ENCODE measurements at places on chromosomes 2 and 18.

GRCh38 chr2:58081000-58081399 is 34.4 kb downstream of the VRK2 start:
- no peak for DNase-seq

- DNase-seq: no peak
Measured at GRCh38 chr2:43212931-43213330, 13.5 kb downstream of the ZFP36L2 start.

GRCh38 chr2:239818086-239818485 is 207.1 kb downstream of the NDUFA10 start:
- no peak for DNase-seq

GRCh38 chr18:63477968-63478367 is 1.2 kb downstream of the SERPINB5 start:
- no peak for DNase-seq

- no peak for DNase-seq
Measured at GRCh38 chr2:8000870-8001269, 681.0 kb upstream of the ID2 start.

DNA sequence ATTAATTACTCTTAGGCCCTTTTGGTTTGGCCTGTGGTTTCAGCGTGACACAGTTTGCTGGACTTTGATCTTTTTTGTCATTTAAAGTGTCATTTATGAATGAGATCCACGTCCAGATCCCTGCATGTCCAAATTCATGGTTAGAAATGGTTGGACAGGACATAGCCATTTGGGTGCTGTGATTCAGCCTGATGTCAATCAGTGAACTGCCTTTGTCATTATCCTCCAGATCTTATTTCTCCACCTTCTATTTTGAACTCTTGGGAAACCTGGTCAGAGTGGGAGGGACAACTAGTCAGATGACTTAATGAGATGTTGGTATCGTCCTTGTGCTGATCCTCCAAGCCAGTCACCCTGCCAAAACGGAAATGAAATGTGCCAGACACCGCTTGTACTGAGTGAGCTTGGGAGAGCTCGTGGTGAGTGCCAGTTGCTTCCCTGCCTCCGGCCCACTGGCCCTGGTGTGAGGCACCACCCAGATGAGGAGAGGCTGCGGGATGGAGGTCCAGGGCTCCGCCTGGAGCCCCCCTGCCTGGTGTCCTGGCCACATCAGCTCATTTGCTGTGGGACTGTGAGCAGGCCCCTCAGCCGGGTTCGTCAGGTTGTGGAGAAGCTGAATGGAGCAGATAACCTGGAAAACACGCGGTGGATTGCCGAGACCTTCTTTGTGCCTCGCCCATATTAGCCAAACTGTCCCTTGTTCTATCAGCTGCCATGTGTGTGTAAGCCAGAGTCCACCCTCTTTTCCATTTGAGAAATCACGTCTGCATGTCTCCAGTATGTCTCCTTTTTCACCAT is 70.1 kb downstream of the DGKD start:
- DNase-seq: no peak

GRCh38 chr2:200211643-200212042 is 94.8 kb upstream of the SPATS2L start:
- no peak for DNase-seq

GRCh38 chr2:11520092-11520693 is 13.7 kb upstream of the GREB1 start:
- no peak for DNase-seq

DNA sequence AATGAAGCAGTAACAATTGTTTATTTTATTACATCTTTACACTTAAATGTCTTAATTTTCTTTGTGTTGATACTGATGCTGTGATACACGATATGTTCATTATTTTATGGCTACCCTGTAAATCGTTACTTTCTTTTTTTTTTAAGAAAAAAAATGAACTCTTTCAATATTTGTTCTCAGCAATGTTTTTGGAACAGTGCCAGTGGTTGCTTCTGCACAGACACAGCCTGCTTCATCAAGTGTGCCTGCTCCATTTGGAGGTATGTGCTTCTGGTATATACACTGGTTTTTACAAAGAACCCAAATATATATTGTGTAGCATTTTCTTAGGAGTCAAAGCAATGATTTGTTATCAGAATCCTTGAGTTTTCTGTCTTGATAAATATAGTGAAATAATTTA is 62.2 kb upstream of the SCYGR2 start:
- DNase-seq: no peak

- DNase-seq: no peak
Measured at GRCh38 chr18:50372743-50373142, 2.1 kb upstream of the SKA1 start.

DNA sequence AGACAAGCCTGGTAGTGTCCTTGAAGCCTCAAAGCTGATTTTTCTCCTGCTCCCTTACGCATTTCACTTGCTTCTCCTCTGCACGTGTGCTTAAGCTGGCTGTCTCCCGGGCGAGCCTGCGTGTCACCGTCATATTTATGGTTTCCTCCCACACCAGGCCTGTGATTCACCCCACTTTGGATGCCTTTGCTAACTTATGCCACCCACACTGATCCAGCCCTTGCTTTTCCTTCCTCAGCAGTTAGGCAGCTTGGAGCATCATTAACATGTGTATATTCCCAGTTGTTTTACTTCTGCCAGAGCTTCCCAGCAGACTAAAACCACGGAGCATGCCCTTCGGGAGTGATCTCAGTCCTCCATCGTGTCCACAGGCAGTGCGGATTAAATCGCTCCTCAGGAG is 2.2 kb downstream of the ST3GAL5 start:
- DNase-seq: no peak

DNA sequence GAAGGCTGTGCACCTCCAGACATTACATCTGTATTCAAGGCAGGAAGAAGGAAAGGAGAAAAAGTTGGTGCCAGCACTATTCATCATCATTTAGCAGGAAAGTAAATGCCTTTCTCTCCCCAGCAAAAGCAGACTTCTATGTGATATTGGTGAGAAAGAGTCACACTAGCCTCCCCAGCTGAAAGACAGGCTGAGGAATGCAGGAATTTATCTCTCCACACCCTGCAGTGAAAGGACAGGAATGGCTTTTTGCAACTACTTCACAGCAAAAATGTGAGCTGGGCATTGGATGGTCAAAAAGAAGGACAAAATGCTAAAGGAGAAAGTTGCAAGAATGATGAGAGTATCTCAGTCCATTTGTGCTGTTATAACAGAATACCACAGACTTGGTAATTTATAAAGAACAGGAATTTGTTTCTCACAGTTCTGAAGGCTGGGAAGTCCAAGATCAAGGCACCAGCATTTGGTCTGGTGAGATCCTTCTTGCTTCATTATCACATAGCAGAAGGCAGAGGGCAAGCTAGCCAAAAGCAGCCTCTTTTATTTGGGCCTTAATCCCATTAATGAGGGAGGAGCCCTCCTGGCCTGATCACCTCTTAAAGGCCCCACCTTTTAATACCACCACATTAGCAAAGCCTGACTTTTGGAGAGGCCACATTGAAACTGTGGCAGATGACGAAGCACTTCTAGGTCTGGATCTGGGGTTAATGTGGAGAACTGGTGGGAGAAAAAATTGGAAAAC is 388.1 kb upstream of the SLC14A2 start:
- DNase-seq: no peak

GRCh38 chr2:138930571-138930970 is 150.4 kb upstream of the NXPH2 start:
- no peak for DNase-seq

- peak; percentile 43 for DNase-seq
Measured at GRCh38 chr2:18178736-18179349, 300.4 kb downstream of the KCNS3 start.

GRCh38 chr2:6398421-6398820 is 467.3 kb downstream of the CMPK2 start:
- DNase-seq: no peak

- no peak for DNase-seq
Measured at GRCh38 chr2:37767959-37768925, 96.8 kb upstream of the CDC42EP3 start.

DNA sequence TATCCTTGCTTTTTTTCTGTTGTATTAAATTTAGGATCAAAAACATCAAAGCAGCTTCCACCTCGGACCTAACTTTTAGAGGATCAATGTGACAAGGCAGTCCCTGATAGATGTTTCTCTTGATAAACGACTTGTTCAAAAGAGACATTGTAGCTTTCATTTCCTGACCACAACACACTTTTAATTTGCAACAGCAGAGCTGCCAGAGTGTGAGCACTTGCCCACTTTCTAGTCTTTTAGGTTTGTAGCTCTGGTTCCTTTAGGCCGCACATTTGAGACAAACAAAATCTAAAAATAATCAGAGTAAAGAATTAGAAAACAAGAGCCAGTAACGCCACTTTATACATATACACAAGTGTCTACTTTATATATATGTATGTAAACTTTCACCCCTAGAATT is 3.1 kb downstream of the FIGN start:
- no peak for DNase-seq

DNA sequence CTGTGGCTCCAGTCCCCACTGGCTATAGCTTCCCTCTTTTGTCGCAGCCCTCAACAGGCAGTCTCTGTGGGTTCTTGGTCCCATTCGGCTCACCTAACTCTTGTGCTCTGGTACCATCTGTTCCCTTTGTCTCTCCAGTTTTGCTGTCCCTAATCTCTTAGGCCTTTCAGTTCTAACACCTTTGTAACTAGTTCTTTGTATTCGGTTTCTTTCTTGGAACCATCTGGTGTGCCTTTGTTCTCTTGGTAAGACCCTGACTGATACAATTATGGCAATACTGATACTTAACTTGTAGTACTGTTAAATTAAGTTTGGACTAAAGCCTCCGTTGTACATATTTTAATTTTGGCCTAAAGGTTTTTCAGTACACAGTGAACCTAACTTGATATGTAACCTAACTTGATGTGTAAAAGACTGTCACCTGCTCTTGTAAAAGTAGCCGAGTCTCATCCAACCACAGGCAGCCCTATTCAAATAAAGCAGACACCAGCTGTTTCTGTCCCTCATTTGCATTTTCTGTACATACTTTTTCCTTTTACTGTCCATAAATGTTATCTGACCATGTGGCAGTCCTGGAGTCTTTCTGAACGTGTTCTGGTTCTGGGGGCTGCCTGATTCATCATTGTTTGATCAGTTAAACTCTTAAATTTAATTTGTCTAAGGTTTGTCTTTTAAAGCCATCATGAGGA is 4.8 kb upstream of the MRPL44 start:
- DNase-seq: no peak

GRCh38 chr18:58886431-58886830 is 21.8 kb downstream of the ZNF532 start:
- no peak for DNase-seq

DNA sequence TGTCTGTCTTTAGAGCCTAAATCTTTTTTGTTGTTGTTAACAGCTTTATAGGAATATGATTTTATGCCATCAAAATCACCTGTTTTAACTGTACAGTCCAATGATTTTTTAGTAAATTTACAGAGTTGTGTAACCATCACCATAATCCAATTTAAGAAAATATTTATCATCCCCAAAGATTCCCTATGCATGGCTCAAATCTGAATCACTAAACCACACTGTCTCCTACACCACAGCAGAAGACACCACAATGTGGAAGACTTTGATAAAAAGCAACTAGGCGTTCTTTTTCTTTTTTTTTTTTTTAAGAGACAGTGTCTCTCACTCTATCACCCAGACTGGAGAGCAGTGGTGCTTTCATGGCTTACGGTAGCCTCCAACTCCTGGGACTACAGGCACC is 99.6 kb downstream of the TXNL1 start:
- DNase-seq: no peak

DNA sequence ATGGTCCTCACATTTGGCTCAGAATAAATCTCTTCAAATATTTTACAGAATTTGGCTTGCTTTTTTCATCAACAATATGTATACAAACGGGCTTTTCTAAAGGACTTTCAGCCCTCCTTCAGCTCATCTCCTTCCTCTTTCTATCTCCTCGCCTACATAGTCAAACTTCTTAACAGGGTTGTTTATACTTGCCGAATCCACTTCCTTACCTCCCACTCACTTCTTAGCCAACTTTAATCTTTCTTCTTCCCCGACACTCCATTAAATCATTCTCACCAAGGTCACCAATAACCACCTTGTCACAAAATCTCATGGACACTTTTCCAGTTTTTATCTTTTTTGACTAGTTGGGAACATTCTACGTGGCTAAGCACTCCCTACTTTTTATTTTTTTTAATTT is 325.2 kb downstream of the PLCL1 start:
- DNase-seq: no peak

- DNase-seq: peak; percentile 58
Measured at GRCh38 chr2:20350041-20350712, 467 bp downstream of the PUM2 start.

DNA sequence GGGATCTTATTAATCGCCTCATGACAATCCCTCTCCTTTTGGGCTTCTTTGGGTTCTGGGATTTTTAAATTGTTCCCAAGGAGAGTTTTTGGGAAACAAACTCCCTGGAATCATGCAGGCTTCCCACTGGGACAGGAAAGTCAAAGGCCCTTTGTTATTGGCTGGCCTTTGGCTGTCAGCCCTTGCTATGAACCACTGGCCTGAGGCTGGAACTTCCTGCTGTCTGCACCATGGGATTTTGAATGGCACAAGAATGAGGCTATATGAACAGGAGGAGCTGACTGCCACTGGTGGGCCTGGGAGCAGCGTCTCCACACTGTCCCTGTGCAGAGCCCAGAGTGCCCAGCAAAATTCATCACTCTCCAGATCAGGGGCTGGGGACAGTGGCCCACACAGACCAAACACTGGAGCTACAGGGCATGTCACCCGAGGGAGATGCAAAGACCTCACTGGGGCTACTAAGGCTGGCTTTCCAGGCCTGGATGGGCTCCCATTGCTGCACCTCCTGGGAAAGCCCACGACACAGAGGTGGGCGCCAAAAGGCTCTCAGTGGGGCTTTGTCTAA is 35.7 kb downstream of the STEAP3 start:
- no peak for DNase-seq

DNA sequence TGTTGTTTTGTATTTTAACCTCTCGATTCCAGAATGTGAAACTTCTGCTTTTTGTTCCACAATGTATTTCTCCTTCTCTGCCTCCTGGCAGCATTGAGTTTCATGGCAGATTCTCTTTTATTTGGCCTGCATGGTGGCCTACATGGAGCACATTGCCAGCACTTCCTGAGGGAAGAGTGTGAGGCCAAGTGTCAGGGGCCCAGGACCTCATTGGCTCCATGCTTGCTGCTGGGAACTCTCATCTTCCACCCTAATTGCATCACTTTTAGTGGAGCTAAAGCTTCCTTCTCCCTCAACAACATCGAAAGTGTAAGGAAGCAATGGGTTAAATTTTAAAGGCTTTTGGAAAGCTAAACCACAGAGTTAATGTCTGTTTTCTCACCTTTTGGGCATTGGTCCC is 9.5 kb downstream of the TRIB2 start:
- DNase-seq: no peak
